Activated T-helper 2 cell treated with anti-CD3 and anti-CD28 coated beads, Interferon-gamma antibody, Interleukin-2, Interleukin-4, amounts not matched to agents 10 μg/mL and 5 μg/mL and 100 μg/mL, durations not matched to agents 14 hours and 24 hours and 36 hours (primary cell): ENCODE measurements at places on chromosomes 5 and 9. TPM values are rescaled to one million over a fixed set of nuclear protein-coding genes. Genes with fewer than 3 reads are reported as not detected.

ECM2 gene
- not detected in 2 replicates for total RNA-seq

KCNMB1 gene
- not detected in 2 replicates for total RNA-seq

DNA sequence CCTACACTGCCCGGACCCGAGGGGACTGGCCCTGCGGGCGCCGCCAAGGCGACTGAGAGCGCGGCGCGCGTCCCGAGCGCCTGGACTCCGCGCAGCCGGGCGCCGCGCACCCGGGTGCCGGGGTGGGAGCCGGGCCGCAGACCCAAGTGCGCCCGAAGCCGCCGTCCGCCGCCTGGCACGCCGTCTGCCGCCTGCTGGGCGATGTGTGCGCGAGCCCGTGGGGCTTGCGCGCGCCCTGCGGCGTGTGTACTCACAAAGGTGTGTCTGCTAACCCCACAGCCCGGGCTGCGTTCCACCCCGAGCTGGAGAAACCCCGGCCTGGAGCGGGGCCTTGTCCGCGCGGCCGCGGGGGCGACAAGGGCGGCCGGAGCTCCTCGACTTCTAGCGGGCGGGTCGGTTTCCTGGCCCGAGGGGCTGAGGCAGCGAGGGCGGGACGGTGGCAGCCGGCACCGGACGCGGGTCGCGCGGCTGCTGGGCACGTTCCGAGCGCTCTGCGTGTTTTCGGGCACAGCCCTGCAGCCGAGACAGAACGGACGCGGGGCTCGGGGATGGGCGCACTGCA, 1.1 kb upstream of the ZSWIM6 start:
- peaks cover 48% of the 10 kb centered on the region for H3K4me1 ChIP-seq
- H3K27me3 ChIP-seq: peaks cover 33% of the 10 kb centered on the region
- peaks cover 22% of the 10 kb centered on the region for H3K36me3 ChIP-seq
- peak; percentile 68 for DNase-seq
- H3K4me3 ChIP-seq: peak overlapping the region; percentile 95

GMCL2 gene
- total RNA-seq: not detected in 2 replicates

DNA sequence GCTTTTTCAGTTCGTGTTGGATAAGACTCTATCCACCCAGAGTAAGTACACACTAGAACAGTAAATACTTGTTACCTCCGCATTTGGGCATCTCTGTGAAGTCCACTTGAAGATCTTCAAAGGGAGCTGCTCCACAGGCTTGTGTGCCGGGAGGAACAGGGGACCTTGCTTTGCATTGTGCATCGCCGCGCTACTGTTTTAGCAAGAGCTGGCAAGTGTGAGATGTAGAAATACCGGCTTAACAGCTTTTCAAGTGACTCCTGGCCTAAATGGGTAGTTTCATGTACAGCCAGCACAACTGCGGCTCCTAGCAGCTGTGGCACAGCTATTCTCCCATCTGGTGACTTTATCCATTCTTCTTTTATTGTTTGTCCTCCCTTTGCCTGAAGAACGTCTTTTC, 8.4 kb upstream of the ZNF354C start:
- no peak overlapping the region for H3K27ac ChIP-seq
- no peaks in the 10 kb centered on the region for H3K27me3 ChIP-seq
- H3K36me3 ChIP-seq: no peaks in the 10 kb centered on the region
- no peak for DNase-seq
- H3K4me3 ChIP-seq: no peak overlapping the region

DNA sequence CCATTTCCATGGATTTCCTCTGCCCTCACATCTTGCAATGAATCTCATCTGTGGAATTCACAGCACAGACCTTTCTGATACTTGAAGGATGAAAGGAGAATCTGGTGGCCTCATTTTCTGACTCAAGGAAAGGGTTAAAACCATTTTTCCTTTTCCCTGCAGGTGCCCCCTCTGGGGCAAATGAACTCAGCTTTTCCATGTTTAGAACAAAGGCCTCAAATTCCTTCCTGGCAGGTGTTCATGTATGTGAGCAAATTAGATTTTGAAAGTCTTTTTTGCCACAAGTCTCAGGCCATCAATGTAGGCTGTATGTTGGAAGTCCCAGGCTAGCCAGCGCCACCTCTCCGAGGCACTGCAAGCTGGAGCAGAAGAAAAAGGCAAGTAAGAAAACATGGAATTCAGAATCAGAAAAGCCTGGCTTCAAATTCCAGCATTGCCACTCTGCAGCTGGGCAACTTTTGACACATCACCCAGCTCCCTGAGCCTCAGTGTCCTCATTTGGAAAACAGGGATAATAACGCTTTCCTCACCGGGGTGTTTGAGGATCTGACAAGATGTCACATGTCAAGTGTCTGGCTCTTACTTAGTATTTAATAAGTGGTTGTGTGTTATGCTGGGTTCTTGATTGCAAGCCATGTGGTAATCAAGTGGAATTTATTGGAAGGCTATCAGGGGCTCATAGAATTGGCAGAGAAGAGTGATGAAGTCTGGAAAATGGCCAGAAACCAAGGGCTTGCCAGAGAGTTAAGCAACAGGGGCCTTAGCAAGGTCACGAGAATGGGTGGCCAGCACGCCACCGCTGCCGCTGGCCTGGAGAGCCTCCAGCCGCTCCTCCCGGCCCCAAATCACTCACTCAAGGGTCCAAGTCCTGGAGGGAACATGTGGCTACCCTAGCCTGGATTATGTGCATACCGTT, 48.4 kb upstream of the SMIM23 start:
- no peaks in the 10 kb centered on the region for H3K4me1 ChIP-seq
- H3K27me3 ChIP-seq: no peaks in the 10 kb centered on the region
- H3K4me3 ChIP-seq: no peak overlapping the region

DNA sequence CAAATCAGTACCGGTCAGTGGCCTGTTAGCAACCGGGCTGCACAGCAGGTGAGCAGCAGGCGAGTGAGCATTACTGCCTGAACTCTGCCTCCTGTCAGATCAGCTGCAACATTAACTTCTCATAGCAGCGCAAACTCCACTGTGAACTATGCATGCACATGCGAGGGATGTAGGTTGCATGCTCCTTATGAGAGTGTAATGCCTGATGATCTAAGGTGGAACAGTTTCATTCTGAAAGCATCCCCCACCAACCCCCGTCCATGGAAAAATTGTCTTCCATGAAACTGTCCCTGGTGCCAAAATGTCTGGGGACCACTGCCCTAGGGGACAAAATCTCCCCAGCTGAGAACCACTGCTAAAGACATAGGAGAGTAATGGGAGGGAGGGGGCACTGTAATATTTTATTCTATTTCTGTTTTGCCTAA, 51.1 kb downstream of the P4HA2 start:
- H3K36me3 ChIP-seq: peaks cover 18% of the 10 kb centered on the region
- DNase-seq: no peak
- no peak overlapping the region for H3K4me3 ChIP-seq
- peaks cover 46% of the 10 kb centered on the region for H3K4me1 ChIP-seq

BARX1 gene
- 0.52 and 0.83 TPM in 2 replicates for total RNA-seq

ASB6 gene
- 21.4 and 22.1 TPM in 2 replicates for total RNA-seq

DNA sequence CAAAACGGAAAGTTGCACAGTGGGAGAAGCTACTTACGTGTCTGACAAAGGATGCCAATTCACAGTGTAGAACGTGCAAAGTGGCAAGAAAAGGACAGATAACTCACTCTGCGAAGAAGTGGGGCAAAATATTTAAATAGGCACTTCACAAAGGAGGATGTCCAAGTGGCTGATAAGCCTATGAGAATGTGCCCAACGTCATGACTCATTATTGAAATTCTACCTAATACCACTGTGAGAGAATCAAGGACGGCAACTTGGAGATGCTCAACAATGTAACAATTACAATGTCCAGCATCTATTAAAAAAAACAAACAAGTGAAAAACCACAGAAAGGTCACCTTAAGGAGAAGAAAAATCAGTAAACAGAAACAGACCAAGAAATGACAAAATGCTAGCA, 59.0 kb downstream of the NACC2 start:
- H3K4me3 ChIP-seq: no peak overlapping the region
- no peaks in the 10 kb centered on the region for H3K4me1 ChIP-seq
- H3K36me3 ChIP-seq: no peaks in the 10 kb centered on the region
- DNase-seq: no peak

GRCh38 chr5:150758203-150758530, 650 bp downstream of the DCTN4 start:
- H3K4me3 ChIP-seq: no peak overlapping the region
- H3K36me3 ChIP-seq: peaks cover 39% of the 10 kb centered on the region
- no peaks in the 10 kb centered on the region for H3K27me3 ChIP-seq
- no peak for DNase-seq
